ENCODE measurements at places on chromosomes 16 and 17. TPM values are rescaled to one million over a fixed set of nuclear protein-coding genes. Genes with fewer than 3 reads are reported as not detected.

GRCh38 chr16:52631711-52632110 is 84.8 kb upstream of the TOX3 start:
- no peak for DNase-seq
- no peaks in the 10 kb centered on the region for H3K4me1 ChIP-seq
- no peaks in the 10 kb centered on the region for H3K27me3 ChIP-seq
- no peaks in the 10 kb centered on the region for H3K36me3 ChIP-seq

GRCh38 chr16:58046054-58046881 is 20.7 kb downstream of the MMP15 start:
- H3K4me3 ChIP-seq: no peak overlapping the region
- H3K27me3 ChIP-seq: no peaks in the 10 kb centered on the region
- no peaks in the 10 kb centered on the region for H3K36me3 ChIP-seq
- no peak for DNase-seq
- H3K4me1 ChIP-seq: peaks cover 4% of the 10 kb centered on the region
- H3K27ac ChIP-seq: no peak overlapping the region

GRCh38 chr16:3009568-3010390 is 2.9 kb upstream of the CLDN9 start:
- H3K27me3 ChIP-seq: peaks cover 33% of the 10 kb centered on the region
- H3K36me3 ChIP-seq: no peaks in the 10 kb centered on the region
- DNase-seq: no peak
- H3K4me1 ChIP-seq: peaks cover 4% of the 10 kb centered on the region
- H3K4me3 ChIP-seq: no peak overlapping the region

DNA sequence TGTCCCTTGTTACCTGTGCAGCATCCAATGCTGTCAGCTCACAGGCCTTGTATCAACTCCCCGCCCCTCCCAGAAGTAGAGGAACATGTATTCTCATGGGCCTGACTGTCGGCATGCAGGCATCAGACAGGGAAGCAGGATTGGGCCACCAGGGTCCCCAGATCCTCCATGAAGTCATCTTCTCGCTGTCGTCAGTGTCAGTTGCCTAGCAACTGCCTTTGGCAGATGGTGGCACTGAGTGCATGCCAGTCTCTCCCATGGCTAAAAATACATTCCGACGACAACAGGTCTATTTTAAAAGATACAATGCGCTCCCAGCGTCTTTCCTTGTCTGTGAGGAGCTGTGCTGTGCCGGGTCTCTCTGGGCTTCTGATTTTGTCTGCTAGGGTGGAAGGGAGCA is 36.8 kb upstream of the CES5A start:
- no peaks in the 10 kb centered on the region for H3K27me3 ChIP-seq
- peak; percentile 58 for DNase-seq
- H3K4me1 ChIP-seq: peaks cover 5% of the 10 kb centered on the region
- no peaks in the 10 kb centered on the region for H3K36me3 ChIP-seq

GRCh38 chr17:34521955-34522354 is 57.4 kb upstream of the TMEM132E start:
- H3K4me3 ChIP-seq: no peak overlapping the region
- no peaks in the 10 kb centered on the region for H3K4me1 ChIP-seq
- DNase-seq: no peak
- no peaks in the 10 kb centered on the region for H3K27me3 ChIP-seq
- no peaks in the 10 kb centered on the region for H3K36me3 ChIP-seq

DNA sequence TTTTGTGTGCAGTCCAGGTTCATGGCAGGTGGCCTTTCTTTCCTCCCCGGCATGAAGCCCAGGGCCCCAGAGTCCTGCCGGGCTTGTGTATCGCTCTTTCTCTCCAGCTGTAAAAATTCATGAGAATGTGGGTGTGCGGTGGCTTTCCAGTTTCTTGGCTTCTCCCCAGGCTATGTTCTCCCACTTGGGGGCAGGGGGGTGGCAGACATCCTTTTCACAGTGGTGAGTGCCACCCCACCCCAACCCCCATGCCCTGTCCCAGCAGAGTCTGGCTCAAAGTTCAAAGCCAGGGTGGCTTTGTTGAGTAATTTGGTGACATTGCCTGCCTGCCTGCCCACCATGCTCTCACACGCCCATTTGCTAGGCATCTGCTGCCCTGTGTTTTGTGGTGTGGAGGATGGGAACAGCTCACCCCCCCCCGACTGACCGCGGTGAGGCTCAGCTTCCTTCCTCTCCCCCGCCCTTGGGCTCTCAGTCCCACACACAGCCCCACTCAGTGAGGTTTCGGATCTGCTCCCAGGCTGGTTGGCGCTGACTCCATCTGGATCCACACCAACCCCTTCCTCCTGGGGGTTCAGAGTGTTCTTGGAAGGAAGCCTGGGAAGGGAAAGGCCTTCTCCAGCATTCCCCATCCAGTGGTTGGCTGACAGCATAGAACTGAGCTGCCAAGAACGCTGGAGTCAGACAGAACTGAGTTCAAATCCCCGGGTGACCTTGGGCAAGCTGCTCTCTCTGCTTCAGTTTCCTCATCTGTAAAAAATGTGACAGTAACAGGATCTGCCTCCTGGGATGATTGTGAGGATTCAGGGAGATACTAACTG is 36.0 kb downstream of the CHD9 start:
- peak; percentile 94 for DNase-seq
- H3K4me3 ChIP-seq: peak overlapping the region; percentile 39
- H3K4me1 ChIP-seq: peaks cover 76% of the 10 kb centered on the region
- peak overlapping the region; percentile 90 for H3K27ac ChIP-seq
- H3K36me3 ChIP-seq: no peaks in the 10 kb centered on the region

DNA sequence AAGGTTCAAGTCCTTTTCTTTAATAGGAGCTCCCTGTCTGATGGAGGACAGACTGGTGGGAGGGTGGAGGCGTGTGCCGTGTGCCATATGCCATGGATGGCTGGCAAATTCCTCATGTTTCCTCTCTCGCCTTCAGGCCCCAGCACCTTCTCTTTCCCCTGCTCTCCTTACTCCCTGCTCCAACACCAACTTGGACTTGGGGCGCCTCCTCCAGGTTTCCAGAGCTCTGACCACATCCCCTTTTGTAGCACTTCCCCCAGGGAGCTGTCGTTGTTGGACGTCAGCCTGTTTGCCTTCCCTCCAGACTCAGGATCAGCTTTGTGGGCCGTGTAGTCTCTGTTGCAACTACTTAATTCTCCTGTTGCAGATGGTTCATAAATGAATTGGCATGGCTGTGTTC is 30.7 kb downstream of the TMC7 start:
- DNase-seq: no peak
- H3K27ac ChIP-seq: no peak overlapping the region
- no peaks in the 10 kb centered on the region for H3K4me1 ChIP-seq

GRCh38 chr16:10745841-10746240 is 2.2 kb downstream of the NUBP1 start:
- H3K27me3 ChIP-seq: no peaks in the 10 kb centered on the region
- H3K36me3 ChIP-seq: peaks cover 35% of the 10 kb centered on the region
- no peak for DNase-seq
- H3K4me1 ChIP-seq: peaks cover 25% of the 10 kb centered on the region

DNA sequence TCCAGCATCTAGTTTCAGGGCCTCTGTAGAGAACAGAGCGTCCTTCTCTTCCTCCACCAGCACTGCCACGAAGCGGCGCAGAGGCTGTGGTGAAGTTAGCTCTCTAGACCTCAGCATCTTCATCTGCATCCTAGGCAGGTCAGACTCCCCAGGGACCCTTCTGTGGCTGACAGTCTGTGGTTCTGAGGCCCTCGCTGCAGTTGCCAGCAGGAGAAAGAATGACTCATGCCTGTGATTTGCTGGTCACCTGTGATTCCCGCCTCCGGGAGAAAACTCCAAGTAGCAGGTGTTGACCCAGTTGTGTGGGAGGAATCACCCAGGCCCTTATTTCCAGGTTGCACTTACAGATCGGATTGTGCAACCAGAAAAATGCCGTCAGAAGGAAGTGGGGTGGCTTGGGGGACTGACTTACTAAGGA is 117.3 kb upstream of the CACNG5 start:
- no peaks in the 10 kb centered on the region for H3K36me3 ChIP-seq
- no peak overlapping the region for H3K4me3 ChIP-seq
- H3K27me3 ChIP-seq: no peaks in the 10 kb centered on the region
- H3K4me1 ChIP-seq: peaks cover 7% of the 10 kb centered on the region
- H3K27ac ChIP-seq: no peak overlapping the region
- DNase-seq: no peak

DNA sequence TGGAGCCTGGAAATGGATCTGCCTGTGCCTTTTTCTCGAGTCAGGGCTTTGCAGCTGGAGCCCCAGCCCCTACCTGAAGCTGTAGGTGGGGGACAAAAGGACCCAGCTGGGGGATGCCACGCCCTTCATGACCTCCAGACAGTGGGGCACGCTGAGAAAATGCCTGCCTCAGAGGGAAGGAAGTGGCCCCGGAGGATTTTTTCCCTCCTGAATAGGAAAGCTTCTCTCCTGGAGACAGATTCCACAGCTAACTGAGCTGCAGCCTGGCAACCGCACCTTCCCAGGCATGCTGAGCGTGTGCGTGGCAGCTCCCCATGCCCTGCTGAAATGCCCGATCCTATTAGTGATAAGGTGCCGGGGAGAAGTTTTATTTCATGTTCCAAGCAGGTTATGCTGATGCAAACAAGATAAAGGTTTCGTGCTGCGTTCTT is 58.0 kb downstream of the AIPL1 start:
- H3K27me3 ChIP-seq: no peaks in the 10 kb centered on the region
- no peak overlapping the region for H3K27ac ChIP-seq
- no peak overlapping the region for H3K4me3 ChIP-seq
- H3K36me3 ChIP-seq: no peaks in the 10 kb centered on the region
- no peaks in the 10 kb centered on the region for H3K4me1 ChIP-seq
- DNase-seq: no peak

The ZNF500 gene
- total RNA-seq: 6.7 TPM

- H3K27ac ChIP-seq: no peak overlapping the region
- no peaks in the 10 kb centered on the region for H3K36me3 ChIP-seq
- no peak overlapping the region for H3K4me3 ChIP-seq
- H3K27me3 ChIP-seq: no peaks in the 10 kb centered on the region
- no peak for DNase-seq
Measured at GRCh38 chr17:9258115-9259015, 237.1 kb downstream of the NTN1 start.
